Transverse colon (tissue), 4 donors: ENCODE measurements at places on chromosomes 4 and X. TPM values are rescaled to one million over a fixed set of nuclear protein-coding genes. Genes with fewer than 3 reads are reported as not detected.

DNA sequence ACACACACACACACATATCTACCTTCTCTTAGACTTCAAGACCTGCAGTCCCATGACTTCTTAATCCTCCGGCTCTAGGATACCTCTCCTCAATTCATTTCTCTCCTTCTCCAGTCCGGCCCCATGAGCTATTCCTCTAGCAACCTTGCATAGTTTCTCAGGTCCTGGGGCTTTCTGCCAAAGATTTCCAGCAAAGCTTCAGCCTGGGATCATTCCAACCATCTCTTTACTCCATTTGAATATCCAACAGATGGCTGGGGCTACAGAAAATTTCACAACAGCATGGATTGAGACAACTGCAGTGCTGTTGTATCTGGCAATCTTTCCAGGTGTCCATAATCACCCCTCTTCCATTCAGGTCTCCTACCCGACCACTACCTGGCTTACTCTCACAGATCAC is 184.1 kb downstream of the DCHS2 start:
- no peak for DNase-seq

GRCh38 chr4:24856586-24856985 is 56.3 kb downstream of the CCDC149 start:
- no peak for DNase-seq

GRCh38 chr4:113607998-113608397 is 153.5 kb downstream of the CAMK2D start:
- DNase-seq: no peak

GRCh38 chr4:89906316-89906715 is 11.7 kb downstream of the MMRN1 start:
- no peak for DNase-seq

MPP1 gene
- total RNA-seq: 44.1 TPM

DNA sequence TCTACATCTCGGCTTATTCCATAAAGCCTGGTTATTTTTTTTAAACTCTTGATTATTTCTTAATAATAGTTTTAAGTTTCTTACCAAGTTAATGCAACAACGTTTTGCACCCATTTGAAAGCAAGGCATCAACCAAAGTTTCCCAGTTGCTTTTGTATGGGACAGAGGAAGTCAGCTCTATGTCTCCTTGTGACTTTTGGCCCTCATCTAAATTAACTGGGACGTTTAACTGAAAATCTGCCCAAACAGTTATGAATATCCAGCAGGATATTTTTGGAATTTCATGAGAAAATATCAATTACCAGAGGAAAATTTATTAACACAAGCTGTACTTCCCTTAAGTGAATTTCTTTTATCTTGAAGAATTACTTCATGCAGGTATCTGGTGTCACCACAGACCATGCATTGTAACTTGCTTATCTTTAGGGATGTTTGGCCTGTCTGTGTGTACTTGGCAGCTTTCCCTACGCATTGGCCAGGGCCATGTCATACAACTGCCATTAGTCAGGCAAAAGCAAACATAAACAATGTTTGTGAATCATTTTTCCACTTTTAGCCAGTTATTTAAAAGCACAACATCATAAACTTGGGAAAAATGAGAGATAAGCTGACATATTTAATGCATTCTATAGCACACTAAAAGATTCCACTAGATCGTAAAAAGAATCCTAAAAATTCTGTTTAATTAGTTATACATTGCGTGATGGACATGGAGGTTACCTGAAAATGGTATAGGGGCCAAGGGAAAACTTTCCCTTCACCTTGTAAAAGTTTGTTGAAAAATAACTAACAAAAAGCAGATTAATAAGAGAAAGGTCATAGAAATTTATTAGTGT is 101.4 kb upstream of the PDE5A start:
- DNase-seq: peak; percentile 73

DNA sequence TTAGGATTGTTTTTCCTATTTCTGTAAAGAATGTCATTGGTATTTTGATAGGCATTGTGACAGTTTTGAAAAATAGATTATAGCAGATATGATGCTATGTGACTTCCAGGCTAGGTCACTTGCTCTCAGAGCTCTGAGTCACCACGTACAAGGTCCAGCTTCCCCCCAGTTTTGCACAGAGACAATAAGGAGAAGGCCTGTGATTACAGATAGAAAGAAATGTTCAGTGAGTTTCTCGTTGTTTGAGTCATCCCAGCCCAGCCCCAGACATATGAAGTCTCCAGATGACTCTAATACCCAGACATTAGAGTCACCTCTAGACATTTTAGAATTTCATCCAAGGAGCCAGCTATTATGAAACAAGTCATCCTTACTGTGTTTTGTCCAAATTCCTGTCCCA is 57.2 kb downstream of the MFAP3L start:
- DNase-seq: no peak

SYTL4 gene
- 41.5 TPM for total RNA-seq

GRCh38 chr4:13617801-13618200 is 9.7 kb downstream of the BOD1L1 start:
- no peak for DNase-seq

DNA sequence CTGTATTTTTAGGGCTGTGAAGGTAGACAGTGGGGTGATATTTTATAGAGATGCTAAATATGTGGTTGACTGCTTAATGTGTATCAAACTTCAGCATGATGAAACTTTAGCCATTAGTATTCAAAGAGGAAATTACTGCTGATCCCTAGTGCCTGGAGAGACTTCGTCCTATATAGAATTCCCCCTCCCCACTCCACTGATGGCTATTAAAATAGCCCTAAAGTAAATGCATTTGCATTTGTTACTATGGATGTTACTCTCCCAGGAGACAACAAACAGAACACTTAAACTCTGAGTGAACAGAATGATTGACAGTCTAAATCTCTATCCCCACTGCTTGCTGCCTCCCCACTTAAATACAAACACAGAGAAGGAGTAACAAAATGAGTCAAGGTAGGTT is 39.1 kb downstream of the ADGRL3 start:
- no peak for DNase-seq

GRCh38 chrX:97389761-97390192 is 506.1 kb downstream of the RPA4 start:
- DNase-seq: no peak

ZAR1 gene
- total RNA-seq: not detected

- DNase-seq: no peak
Measured at GRCh38 chr4:11768251-11768972, 339.7 kb upstream of the HS3ST1 start.

DNA sequence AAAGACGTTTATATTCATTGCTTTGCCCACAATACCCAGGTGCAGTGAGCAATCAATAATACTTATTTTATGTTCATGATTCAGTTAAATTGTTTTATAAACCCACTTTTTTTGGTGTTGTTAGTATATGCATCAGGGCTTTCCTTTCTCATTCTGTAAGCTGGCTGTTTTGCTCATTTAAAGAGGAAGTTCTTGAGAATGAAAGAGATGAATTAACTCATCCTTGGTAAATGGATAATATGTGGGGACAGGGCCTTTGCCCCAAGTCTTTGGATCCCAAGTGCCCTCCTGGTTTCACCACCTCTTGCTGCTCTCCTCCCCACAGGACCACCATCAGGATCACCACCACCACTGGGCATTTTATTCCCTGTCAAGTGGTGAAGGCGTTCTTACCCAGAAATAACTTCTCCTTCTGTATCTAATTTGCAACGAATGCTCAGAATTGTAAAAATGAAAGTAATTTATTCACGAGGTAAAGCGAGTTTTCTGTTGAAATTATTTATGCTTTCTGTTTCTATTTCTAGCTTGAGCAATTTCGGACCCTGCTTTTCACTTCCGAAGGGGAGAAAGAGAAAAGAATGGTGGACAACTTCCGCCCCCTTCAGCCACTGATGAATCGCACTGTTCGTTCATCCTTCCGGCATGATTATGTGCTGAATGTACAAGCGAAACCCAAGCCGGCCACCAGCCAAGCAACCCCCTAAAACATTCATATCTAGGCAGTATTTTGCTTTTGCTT is 8.2 kb upstream of the ZRSR2 start:
- peak; percentile 13 for DNase-seq

- no peak for DNase-seq
Measured at GRCh38 chrX:40617566-40617965, 5.7 kb upstream of the MPC1L start.

PAGE2 gene
- not detected for total RNA-seq

DNA sequence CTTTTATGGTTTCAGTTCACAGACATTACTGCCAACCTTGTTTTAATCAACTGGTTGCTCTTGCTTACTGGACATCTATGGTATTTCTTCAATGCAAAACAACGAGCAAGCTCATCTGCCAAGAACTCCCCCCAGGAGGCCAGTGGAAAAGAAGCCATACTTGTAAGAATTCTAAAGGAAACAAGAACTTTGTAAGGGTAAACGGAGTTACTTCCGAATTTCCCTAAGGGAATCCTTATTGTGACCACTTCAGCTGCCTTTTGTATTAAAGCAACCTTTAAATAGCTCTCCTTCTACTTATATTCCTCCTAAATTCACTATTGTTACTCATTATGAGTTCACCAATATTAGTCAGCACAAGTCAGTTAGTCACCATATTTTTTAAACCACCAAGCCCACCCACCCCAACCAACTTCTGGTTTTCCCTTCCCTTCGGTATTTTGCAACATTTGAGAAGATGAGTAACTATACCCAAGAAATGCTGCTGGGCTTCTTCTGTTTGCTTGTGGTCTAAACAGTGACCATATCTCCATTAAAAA is 602.8 kb upstream of the DIPK2B start:
- DNase-seq: no peak

GRCh38 chr4:186852964-186853391 is 129.3 kb upstream of the FAT1 start:
- DNase-seq: no peak

DNA sequence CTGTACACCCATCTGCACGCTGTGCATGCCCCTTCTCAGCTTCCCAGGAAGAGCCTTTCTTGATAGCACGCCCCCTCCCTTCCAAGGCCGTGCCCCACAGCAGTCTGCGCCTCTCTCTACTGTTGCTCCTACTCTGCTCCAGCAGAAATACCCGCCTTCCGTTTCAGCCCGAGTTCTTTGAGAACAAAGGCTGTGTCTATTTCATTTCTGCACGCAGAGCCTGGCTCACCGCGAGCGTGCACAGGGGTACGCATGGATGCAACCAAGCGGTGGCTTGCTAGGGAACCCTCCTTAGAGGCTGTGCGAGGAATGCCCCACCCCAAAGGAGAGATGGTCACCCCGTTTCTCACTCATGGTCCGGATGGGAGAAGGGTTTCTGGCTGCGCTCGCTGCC is 485 bp downstream of the AADAT start:
- DNase-seq: peak; percentile 10

DNA sequence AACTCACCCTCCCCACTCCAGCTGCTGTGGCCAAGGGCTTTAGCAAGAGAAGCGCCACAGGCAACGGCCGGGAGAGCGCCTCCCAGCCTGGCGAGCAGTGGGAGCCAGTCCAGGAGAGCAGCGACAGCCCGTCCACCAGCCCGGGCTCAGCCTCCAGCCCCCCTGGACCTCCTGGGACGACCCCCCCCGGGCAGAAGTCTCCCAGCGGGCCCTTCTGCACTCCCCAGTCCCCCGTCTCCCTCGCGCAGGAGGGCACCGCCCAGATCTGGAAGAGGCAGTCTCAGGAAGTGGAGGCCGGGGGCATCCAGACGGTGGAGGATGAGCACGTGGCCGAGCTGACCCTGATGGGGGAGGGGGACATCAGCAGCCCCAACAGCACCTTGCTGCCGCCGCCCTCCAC is 11.2 kb upstream of the HGFAC start:
- no peak for DNase-seq

MAGEC1 gene
- not detected for total RNA-seq

- DNase-seq: no peak
Measured at GRCh38 chrX:152299787-152300186, 151.3 kb downstream of the GABRA3 start.

ARFIP1 gene
- total RNA-seq: 54.8 TPM
